ENCODE measurements at places on chromosomes 1 and 21.

DNA sequence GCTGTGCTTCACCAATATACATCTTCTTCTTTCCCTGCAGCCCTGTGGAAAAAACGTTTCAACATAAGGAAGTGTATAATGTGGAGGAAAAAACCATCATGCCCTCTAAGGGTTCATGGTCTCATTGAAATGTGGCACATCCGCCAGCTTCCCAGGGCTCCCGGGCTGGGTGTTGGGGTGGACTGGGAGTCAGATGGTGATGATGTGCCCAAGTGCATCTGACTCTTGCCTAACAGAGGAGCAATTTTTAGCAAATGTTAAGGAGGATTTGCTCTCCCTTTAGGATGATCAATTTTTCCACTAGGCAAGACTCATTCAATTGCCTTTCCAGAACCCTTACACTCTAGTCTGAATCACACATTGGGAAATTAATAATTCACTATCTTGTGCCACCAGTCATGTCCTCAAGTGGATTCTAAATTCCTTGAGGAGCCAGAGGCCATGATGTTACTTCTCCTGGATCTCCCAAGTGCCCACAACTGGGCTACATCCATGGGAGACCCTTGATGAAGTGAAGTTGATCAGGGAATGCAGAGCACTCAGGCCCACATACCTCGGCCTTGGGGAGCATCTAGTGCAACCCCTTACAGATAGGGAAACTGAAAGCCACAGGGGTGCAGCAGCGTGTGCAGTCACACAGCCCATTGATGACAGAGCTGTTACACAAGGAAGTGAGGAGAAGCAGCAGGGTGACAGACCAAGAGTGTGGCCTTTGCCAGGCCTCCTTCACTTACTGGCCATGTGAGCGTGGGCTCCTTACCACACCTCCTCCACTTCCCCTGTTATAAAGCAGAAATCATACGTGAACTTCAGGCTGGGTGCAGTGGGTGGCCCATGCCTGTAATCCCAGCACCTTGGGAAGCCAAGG, 100.0 kb upstream of the SLC44A3 start:
- DNase-seq, result no peak

- DNase-seq, result no peak
Measured at GRCh38 chr1:34176830-34177603, at the start of gene C1orf94. TSS of gene C1orf94 (plus strand) at chr1:34176907. CDS start at chr1:34177790, 883 bp downstream.

DNA sequence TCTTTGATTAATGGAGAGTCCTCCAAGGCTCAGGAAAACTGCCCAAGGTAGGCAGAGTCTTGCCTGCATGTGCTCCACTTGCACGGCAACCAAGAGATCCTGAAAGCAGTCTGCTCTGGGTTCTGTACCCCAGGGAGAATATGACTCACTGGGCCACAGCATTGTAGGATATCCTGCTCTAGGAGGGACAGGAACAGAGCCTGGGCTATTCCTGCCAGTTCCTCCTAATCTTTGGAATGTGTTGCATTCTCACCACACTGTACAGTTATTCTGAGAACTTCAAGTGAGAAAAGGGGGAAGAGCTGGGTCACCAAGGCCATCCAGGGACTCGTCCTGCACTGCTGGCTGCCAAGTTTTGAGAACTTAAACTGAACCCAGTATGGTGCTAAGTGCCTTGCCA, 278.5 kb downstream of the MATN1 start:
- DNase-seq, result no peak

DNA sequence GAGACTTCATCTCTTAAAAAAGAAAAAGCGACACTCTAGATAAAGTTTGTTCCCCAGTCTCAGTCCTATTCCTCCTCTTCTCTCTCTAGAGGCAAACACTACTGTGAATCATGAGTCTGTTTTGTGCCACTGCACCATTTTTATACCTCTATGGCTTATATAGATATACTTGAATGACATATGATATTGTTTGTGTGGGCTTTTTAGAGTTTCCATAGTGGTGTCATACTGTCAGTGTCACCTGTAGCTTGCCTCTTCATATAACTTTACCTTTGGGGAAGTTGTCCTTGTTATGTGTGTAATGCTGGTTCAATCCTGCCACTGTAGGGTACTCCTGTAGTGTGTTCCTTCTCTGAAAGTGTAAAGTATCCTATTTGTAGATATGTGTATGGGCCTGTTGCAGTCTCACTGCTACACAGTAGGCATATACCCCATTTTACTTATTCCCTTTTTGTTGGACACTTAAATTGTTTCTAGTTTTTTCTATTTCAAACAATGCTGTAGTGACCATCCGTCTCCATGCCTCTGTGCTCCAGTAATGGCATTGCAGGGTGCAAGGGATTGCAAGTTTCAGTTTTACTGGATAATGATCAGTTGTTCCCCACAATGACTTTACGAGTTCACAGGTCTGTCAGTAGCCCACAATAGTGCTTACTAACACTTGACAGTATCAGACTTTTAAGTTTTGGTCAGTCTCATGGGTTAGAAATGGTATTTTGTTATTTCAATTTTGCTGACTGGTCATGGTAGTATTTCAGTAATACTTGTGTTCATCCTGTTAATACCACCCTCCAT, 2.7 kb downstream of the PRMT2 start:
- no peak for DNase-seq

DNA sequence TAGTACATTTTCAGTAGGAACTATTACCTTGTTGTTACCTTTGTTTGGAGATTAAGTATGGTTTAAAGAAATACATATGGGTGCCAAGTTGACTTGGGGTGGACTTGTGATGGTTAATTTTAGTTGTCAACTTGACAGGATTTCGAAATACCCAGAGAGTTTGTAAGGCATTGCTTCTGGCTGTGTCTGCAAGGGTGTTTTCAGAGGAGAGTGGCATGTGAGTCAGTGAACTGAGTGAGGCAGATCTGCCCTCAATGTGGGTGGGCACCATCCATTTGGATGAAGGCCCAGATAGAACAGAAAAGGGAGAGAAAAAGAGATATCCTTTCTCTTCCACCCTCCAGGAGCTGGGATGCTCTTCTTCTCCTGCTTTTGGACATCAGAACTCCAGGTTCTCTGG, 315.5 kb downstream of the GPATCH2 start:
- no peak for DNase-seq

DNA sequence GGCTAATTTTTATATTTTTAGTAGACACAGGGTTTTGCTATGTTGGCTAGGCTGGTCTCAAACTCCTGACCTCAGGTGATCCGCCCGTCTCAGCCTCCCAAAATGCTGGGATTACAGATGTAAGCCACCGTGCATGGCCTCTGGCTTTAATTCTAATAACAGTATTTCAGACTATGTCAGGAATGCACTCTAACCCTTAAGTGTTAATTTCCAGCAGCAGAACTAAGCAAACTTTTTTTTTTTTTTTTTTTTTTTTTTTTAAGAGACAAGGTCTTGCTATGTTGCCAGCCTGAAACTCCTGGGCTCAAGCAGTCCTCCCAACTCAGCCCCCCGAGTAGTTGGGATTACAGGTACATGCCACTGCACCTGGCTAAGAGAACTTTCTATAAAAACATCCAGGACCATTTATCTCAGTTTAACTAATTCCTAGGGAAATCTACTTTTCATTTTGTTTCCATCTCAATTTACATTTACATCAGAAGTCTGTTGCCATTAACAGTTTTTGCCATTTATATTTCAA, 6.5 kb downstream of the DCAF8 start:
- DNase-seq, result no peak

GRCh38 chr1:167726008-167726407, 4.2 kb downstream of the MPZL1 start:
- no peak for DNase-seq

DNA sequence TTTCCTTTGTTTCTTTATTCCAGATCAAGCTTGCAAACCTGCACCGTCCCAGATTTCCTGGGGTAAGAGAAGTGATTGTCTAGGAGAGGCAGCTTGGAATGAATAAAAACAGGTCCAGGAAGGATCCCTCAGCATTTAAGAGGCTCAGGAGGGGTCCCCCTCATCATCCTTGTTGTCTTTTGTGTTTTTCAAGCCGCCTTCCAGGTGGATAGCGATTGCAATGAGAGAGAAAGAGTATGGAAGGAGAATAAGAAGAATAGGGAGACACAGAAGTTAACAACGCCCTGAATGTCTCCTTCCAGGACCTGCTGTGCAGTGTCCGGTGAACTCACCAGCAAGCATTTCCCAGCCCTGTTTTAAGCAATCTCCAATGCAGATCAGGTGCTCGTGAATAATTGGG, 8.5 kb downstream of the ERG start:
- no peak for DNase-seq

GRCh38 chr1:6418668-6419396, 887 bp downstream of the HES2 start:
- no peak for DNase-seq

DNA sequence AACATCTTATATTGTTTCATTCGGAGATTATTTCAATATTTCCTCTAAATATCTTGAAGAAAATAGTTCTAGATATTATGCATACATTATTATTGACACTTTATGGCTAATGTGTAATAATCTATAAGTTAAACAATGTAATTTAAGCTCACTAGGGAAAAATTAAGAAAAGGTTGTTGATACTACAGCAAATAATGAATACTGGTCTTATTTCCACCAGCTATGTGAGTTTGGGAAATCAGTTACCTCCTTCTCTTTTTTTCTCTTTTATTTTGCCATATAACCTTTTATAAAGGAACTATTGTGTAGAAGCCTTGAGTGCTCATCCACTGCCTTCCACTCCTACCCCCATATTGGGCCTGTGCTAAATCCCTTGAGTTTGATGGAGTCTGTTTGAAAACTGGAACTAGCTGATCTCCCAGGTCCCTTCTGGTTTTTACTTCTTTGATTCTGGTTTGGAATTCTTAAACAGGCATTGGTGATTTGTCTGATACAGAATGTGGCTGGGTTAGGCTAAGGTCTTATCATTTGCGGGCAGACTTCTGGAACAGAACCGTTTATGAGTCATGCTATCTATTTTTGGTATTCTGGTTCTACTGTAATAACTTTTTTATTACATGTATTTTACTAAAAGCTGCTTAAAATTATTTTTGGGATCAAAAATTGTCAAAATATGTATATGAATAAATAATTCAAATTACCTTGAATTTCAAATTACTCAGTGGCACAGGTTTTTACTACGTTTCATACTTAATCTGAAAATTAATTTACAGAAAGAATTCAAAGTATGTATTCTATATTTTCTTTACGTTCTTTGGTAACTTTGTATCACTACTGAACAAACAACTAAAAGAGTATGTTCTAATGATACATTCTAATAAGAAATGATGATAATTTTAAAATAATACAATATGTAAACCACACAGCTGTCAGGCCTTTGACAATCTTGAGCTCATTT, 5.0 kb upstream of the CDC14A start:
- DNase-seq, result no peak

DNA sequence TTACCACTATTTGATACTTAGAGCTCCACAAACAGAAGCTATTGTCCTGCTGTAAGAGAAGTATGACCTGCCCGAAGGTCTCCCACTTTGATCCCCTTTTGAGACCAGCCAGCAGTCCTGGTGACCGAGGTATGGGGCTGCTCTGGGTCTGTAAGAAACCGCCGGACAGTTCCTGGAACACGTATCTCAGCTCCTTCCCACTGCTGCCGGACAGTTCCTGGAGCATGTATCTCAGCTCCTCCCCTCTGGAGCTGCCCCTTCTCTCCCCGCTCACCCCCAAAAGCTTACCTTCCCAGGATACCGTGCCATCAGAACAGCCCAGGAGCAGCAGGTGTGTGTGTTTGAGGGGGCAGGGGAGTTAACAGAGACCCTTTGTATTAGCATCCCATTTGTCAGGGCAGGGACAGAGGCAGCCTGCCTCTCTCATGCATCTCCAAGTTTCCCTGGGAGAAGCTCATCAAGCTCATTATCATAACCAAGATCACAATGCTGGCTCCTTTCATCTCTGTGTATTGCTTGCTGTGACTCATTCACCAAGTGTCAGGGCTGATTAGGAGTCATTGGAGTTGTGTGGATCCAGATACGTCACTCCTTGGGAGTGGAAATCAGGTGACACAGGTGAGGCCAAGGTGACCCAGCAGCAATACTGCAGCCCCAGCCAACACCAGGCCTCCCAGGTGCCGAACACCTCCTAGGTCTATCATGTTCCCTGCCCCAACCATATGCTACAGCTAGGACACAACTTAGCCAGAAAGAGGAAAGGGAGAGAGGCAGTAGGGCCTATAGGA, 25.3 kb downstream of the OPTC start:
- no peak for DNase-seq

- DNase-seq, result no peak
Measured at GRCh38 chr1:98325646-98326440, 335.7 kb upstream of the SNX7 start.

DNA sequence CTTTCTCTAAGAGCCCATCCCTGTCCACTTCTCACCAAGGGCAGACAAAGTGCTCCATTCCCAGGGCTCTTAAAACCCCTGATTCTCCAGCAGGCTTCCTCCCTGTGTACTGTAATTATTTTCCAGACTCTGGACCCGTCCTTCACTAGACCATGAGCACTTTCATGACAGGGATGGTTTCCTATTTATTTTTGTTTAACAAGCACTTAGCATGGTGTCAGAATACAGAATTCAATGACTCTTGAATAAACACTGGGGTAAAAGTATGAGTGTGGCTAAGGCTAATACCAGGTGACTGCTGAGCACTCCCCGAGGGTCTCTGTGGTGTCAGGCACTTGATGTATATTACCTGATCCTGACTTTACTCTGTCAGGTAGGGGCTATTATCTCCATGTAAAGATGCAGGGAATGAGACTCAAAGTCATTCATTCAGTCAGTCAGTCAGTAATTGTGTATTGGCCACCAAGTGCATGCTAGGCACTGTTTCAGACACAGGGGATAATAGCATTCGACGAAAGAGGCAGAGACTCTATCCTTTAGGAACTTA, 47.2 kb downstream of the C1orf21 start:
- DNase-seq, result no peak
